ENCODE measurements at places on chromosomes 4 and X. TPM values are rescaled to one million over a fixed set of nuclear protein-coding genes. Genes with fewer than 3 reads are reported as not detected.
A peak's percentile ranks its signal among the peaks of the same experiment; 100 is the strongest.

Gene TMEM187
- total RNA-seq, result 7.1 TPM

- no peak for DNase-seq
Measured at GRCh38 chr4:142585411-142585810, 260.7 kb downstream of the INPP4B start.

DNA sequence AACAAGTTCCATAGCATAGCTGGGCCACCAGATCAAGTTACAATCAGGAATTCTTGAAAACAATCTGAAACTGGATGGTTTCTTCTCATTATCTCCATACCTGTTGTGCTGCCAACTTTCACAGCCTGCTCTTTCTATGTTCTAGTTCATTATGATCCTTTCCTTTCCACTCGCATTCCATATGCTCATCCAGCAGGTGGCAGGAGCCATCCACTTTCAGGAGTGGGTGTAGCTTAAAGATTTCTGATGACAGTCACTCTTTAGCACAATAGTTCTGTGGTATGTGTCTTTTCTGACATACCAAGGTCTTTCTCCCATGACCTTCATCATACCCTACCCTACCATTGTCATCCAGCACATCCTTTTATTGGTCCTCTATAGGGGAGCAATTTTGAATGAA lies 46.4 kb downstream of the PAGE2 start:
- peak; percentile 36 for DNase-seq

GRCh38 chr4:176357359-176358082 lies 37.8 kb downstream of the SPCS3 start:
- peak; percentile 57 for DNase-seq

DNA sequence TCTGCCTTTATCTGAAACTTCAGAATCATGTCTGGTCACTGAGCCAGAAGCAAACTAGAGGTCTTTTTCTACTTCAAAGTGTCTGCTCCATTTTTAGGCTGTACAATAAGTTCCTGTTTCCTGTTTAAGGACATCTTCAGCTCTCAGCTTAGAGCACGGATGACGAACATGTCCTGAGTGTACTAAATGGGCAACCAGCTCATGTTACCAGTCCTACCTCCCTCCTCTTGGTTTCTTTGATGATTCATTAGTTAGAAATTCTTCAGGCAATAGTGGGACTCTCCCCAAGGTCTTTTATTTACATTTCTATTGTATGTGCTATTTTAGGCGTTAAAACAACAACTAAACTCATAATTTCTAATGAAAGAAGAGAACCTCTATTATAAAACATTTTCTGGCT lies 58.0 kb downstream of the ENPEP start:
- DNase-seq, result peak; percentile 96

Gene SUPT20HL2
- total RNA-seq, result under 0.01 TPM

DNA sequence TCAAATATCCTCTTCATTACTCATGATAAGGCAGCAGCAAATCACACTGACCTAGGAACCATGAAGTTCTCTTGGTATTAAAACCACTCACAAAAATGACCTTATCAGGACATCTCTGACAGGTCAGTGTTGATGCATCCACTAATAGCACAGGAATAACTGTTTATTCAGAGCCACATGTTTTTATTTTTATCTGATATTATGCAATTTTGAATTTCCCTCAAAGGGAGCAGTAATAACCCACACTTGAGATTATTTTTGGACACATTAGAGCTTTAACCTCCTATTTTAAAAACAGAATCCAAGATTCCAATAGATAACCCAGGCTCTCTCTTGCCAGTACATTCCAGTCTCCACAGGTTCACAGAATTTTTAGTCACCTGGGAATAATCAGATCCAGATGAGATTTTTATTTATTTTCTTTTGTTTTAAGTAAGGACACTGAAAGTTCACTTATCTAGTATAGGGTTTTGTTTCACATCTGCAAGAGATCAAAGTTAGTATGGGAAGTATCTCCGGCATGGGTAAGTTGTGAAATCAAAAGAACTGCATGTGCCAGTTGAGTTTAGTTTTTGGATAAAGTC lies 36.3 kb upstream of the MYOZ2 start:
- peak; percentile 92 for DNase-seq

- no peak for DNase-seq
Measured at GRCh38 chr4:64899563-64899962, 490.3 kb upstream of the TECRL start.

Gene PRR32
- total RNA-seq, result not detected

Gene GPM6B
- 1.3 TPM for total RNA-seq

DNA sequence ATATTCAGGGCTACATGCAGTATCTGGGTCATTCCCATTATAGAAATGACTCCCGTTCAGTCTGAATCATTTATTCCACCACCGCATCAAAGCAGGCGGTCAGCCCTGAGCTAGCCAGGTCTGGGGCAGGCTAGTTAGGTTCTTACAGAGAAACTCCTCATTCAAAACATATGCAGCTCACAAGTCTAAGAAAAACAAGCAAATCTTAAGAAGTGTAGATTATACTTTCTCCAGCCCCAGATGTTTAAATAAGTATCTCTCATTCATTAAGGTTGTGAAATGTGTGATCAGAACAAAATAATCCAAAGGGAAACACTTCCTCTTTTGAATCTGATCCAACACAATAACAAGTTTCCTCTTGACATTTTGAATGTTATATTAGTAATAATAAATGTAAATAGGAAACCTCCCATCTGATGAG lies 441.9 kb downstream of the INPP4B start:
- peak; percentile 56 for DNase-seq

Gene SCRG1
- under 0.01 TPM for total RNA-seq

GRCh38 chrX:83771664-83772063 lies 89.3 kb upstream of the CYLC1 start:
- no peak for DNase-seq

DNA sequence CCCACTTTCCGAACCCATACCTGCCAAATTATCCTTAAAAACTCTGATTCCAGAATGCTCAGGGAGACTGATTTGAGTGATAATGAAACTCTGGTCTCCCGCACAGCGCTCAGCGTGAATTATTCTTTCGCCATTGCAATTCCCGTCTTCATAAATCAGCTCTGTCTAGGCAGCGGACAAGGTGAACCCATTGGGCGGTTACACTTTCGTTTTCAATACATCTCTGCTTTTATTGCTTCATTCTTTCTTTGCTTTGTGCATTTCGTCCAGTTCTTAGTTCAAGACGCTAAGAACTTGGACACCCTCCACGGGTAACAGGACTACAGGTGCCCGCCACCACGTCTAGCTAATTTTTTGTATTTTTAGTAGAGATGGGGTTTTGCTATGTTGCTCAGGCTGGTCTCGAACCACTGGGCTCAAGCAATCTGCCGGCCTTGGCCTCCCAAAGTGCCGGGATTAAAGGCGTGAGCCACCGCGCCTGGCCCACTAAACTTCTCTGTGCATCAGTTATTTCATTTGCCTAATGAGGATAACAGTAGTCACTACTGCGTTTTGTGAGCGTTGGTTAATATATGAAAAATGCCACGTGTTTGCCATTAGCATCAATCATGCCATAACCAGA lies 936 bp upstream of the PGK1 start:
- no peak for DNase-seq

DNA sequence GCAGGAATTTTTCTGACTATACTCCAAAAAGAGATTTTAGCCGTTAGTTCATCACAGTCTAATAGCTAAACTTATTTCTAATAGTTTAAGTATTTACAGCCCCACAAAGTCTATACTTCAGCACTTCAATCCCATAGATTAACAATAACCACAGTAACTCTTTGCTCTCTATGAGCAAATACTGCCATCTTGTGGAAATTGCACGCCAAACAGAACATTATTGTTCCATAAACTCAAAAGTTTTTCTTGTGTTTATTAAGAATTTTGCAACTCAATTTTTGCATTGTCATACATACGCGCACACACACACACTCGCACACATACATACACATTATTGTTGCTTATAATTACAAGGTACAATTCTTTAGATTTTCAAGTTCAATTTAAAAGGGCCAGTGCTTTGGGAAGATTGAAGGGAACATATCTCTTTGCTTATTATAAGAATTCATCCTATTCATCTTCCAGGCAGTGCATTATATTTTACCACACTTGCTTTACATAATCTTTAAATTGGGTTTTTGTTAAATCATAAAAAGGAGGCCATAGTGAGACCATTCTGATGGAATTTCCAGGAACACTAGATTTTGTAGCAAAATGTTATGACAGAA lies 63.8 kb upstream of the ATOH1 start:
- DNase-seq, result peak; percentile 42

Gene USP26
- total RNA-seq, result not detected

Gene RBMXL3
- total RNA-seq, result not detected

DNA sequence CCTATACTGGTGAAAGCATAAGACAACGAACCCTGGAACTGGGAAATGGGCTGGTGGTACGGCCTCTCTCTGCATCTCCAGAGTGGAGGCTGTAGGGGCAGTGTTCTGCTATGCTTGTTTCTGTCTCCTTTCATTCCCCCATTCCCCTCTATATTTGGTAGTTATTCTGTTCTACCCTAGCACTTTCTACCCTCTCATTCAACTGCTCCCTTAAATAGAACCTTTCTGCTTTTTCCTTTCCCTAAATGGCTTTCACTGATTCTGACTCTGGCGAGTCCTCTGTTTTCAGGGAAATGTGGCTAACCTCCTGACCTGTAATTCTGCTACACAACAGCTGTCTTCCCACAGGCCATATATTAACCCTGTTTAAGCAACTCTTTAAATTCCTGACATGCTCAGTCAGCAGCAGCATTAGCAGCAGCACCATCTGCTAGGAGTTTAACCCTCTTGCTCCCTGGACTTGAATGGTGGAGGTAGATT lies 94.2 kb downstream of the CXCL13 start:
- peak; percentile 93 for DNase-seq

Gene CPZ
- 15.5 TPM for total RNA-seq

Gene CFAP97
- 39.0 TPM for total RNA-seq

- DNase-seq, result no peak
Measured at GRCh38 chr4:64417974-64418373, 8.7 kb upstream of the TECRL start.
